Activated naive CD4-positive, alpha-beta T cell treated with Interleukin-2 at 50 U/mL for 16 hours (primary cell): ENCODE measurements at places on chromosomes 3 and 15.

- DNase-seq, result no peak
Measured at GRCh38 chr3:86787091-86787490, 203.9 kb downstream of the VGLL3 start.

- no peak for DNase-seq
Measured at GRCh38 chr15:60963557-60963956, 265.5 kb downstream of the RORA start.

- no peak for DNase-seq
Measured at GRCh38 chr15:82846621-82847020, 37.2 kb downstream of the WHAMM start.

DNA sequence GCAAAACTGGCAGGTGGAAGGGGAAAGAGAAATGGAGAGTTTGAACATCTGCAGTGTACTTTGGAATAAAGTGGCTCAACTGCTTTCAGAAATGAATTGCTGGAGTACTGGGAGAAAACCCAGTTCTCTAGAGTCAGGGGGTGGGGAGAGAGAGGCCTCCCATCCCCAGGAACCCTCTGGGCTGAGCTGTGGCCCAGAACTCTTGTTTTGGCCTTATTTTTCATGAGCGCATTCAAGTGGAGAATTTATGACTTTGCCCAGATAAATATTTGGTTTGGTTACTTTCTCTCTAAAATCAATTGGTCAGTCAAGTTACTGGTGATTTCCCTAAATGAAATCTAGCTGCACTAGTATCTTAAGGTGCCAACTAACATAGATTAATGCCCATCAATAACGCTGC, 28.7 kb upstream of the HACD2 start:
- no peak for DNase-seq

DNA sequence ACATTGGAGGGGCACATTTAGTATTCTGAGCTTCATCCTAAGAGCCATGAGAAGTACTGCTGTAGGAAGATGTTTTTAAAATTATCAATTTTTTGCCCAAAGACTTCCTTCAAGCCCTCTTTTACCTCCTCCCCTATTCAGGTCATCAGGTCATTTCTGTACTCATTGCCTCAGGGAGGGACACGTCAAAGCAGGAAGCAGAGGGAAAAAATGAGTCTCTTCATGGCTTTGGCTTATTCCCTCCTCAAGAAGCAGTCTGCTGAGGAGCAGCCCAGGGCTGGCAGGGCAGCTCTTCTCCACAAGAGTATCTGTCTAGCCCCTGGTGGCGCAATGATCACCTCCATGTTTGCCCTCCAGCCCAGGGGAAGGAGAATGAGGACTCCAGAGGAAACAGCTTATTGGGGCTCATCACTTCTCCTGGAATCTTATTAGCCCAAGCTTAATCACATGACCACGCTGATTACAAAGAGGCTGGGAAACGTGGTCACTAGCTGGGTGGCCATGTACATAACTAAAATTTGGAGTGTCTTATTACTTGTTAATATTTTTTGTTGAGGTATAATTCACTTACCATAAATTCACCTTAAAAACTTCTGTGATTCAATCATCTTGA, 44.2 kb upstream of the GATA2 start:
- DNase-seq, result no peak

- DNase-seq, result no peak
Measured at GRCh38 chr3:152388631-152389030, 119.9 kb downstream of the MBNL1 start.

DNA sequence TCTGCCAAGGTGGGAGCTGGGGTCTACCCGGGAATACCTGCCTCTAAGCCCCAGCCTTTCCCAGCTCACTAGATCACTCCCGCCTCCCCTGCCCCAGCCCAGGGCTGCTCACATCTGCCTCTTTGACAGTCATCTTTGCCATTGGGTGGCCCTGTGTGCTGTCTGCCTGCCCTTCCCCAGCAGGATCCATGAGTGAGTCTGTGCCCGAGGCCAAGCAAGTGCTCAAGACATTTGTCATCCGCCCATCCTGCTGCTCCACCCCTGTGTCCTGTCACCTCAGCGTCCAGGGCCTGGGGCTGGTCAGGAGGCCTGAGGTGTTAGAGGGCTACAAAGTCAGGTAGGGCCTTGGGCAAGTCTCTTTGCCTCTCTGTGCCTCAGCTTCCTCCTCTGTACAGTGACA, 89.4 kb downstream of the LSM3 start:
- no peak for DNase-seq

- DNase-seq, result no peak
Measured at GRCh38 chr3:158819282-158819681, 17.4 kb downstream of the MFSD1 start.

DNA sequence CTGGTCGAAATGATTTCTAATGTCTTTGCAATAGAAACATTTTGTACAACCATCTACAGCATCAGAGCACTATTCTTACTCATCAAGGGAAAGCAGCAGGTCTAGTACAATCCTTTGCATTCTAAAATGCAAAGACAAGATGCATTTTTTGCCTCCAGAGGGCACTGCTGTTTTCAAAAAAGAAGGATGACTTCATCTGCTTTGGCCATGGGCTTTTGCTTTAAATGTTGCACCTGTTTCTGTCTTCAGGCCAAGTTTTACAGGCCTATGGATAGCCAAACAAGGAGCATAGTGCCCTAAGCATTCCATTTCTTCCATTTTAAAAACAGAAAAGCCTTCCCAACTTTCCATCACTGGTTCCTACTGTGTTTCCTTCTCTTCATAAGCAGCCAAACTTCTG, 3.4 kb downstream of the PARP9 start:
- DNase-seq, result peak; percentile 60

DNA sequence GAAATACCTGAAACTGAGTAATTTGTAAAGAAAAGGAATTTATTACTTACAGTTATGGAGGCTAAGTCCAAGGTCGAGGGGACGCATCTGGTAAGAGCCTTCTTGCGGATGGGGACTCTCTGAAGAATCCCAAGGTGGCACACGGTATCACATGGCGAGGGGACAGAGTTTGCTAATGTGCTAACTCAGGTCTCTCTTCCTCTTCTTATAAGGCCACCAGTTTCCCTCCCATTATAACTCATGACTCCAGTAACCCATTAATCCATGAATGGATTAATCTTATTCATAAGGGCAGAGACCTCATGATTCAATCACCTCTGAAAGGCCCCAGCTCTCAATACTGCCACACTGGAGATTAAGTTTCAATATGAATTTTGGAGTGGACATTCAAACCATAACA, 15.7 kb downstream of the ZBED2 start:
- DNase-seq, result no peak
